ENCODE measurements at places on chromosomes 7 and 10.

DNA sequence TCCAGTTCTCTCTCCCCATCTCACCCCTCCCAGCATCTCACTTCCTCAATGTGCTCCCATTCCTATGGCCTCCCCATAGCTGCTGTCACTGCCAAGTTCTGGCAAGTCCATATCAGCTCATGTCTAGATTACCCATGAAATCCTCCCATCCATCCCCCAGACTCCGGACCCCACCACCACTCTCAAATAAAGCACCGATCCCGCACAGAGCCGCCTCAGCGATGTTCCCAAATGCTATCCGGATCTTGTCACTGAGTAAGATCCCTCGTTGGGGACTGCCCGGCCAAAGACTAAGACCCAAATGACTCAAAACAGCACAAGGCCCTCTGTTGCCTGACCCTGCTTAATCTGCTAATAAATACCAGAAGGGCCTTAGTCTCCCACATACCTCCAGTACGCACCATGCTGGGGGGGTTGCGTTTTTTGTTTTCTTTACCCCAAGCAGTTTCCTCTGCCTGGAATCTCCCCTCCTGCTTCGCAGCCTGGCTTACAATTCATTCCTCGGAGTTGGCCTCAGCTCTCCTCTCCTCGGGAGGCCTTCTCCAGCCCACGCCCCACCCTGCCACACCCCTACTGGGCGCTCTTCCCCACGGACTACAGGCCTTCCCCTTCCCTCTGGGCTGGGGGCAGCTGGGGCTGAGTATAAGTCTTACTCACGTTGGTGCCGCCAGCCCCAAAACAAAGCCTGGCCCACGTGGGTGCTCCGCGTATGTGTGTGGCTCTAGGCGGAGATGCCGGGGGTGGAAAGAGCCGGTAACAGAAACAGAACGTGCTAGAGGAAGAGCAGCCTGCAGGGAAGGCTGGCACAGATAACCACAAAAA, 1.8 kb upstream of the DUSP5 start:
- no peak for DNase-seq

GRCh38 chr10:98901441-98902110, 334.1 kb downstream of the HPSE2 start:
- DNase-seq = no peak

GRCh38 chr7:99312316-99313203, 13.1 kb upstream of the ARPC1A start:
- DNase-seq = peak; percentile 55

GRCh38 chr7:14761510-14762296, 140.8 kb downstream of the DGKB start:
- DNase-seq = no peak

- no peak for DNase-seq
Observed at GRCh38 chr7:107212725-107213124, 43.9 kb downstream of the HBP1 start.

GRCh38 chr7:115827305-115828045, 203.1 kb downstream of the TFEC start:
- DNase-seq = no peak

- DNase-seq = no peak
Observed at GRCh38 chr10:71863203-71863602, 12.2 kb upstream of the PSAP start.

GRCh38 chr10:30155401-30155800, 96.0 kb upstream of the JCAD start:
- DNase-seq = no peak

- DNase-seq = no peak
Observed at GRCh38 chr10:95355301-95355700, 64.5 kb upstream of the PDLIM1 start.

DNA sequence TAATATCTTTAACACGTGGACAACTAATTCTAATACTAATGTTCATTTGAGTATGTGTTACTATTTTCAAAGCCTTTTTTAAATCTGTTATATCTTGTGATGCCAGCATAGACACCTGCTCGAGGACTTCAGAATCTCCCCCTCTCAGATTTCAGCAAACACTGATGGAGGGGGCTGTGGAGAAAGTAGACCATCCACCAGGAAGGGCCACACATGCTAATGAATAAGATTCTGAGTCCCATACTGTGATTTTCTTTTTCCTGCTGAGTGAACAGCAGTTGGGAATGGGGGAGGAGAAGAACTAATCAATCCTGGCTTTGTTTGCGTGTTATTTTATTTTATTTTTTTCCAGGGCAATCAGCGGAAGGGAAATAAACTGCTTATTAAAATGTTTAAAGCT, 157.9 kb upstream of the CSTF2T start:
- DNase-seq = no peak

DNA sequence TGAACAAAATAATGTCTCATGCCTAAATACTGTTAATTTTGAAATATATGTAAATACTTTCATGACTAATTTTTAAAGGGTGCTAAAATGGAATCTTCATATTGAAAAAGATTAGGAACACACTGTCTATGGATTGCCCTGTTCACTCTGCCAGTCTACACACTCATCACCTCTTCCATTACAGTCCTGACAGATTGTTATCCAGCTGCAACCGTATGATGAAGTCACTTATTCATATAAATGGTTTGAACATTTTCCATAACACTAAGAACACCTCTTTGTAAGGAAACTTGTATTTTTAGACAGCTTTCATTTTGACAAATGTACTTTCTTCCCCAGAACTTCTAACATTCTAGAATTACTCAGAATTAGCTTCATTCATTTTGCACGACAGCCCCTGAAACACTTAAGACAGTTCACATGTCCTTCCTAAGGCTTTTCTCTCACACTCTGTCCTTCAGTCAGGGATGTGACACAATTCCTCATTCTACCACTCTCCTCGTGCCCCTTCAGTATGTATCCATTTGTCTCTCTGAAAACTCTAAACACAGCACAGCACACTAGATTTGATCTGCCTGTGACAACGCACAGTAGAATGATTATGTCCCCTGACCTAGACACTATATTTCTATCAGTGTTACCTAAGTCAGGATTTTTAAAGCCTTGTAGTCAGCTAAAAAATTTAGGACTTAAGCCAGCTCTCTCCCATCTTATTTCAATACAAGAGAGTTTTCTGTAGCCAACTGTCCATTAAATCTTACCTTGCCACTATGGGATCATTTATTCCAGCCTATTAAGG, 71.9 kb downstream of the ORC5 start:
- no peak for DNase-seq

DNA sequence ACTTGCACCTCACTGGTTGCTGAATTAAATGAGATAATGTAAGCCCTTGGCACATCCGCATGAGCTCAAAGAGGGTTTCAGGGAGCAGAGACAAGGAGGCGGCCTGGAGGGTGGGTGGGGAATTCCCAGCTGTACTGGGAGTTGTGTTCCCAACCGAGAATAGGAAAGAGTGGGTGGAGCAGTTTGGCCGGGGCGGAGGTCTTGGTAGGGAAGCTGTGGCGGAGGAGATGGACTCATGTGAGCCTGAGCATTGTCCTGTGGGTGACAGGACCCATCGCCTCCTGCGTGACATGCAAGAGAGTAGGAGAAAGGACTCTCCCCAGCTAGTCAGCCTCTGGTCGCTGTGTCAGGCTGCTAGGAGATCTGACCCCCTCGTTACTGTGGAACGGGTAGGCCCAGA, 41.0 kb upstream of the SAMD8 start:
- DNase-seq = no peak

GRCh38 chr10:88161756-88162155, 298.3 kb downstream of the PTEN start:
- no peak for DNase-seq

- peak; percentile 52 for DNase-seq
Observed at GRCh38 chr10:114499630-114500190, 95.4 kb upstream of the AFAP1L2 start.

GRCh38 chr10:35422228-35422627, 85.9 kb downstream of the CCNY start:
- DNase-seq = no peak

DNA sequence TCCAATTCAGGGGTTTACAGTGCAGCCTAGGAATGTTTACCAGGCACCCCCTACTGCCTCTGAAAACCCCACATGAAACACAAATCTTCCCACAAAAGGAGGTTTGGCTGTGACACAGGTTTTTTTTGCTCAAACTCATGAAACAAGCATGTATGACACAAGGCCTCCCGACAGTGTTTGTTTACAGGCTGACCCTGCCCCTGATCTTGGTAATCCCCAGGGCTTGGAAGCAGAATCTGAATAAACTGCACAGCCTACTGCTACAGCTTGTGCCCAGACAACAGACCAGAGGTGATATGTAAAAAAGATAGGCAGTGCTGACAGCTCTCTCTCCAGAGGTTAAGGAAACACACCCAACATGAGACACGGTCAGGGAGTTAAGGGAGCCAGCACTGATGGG, 184.2 kb downstream of the KMT2E start:
- DNase-seq = no peak

GRCh38 chr10:9342885-9343570, 1288.5 kb downstream of the GATA3 start:
- no peak for DNase-seq

DNA sequence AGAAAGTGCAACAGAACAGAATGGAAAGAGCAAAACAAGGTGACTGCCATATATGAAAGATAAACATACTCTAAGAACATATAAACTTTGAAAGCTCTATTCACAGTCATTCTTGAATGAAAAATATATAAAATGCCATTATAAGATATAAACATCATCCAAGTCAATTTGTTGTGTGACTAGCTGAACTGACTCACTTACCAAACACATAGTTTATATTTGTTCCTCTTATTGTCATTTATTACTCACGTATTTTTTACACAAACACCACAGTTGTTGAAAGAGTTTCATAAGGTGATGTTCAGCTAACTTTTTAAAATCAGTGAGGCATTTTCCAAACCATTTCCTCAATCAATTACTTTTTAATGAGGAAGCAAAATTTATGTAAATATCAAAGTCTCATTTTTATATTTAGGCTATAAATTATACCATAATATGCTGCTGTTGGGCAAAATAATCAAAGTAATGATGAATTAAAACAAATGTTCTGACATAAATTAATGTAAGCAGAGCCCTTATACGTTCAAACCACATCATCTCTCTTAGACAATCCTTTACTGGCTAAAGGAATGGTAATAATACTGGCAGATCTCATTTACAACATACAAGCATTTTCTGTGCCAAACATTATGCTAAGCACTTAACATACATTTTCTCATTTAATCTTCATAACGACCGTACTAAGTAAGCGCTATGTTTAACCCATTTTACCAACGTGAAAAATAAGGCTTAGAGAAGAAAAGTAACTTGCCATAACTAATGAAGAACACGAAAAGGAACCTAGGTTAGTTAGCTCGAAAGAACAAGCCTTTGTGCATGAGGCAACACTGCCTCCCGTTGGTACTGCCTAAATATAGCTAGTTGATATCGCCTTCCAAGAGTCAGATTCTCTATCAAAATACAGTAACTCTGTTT, 7.3 kb downstream of the LRRN3 start:
- DNase-seq = peak; percentile 8

- DNase-seq = no peak
Observed at GRCh38 chr10:79073784-79074432, 5.1 kb downstream of the ZMIZ1 start.

GRCh38 chr7:137454767-137455166, 111.2 kb upstream of the PTN start:
- no peak for DNase-seq

- DNase-seq = no peak
Observed at GRCh38 chr10:49080071-49080470, 35.3 kb downstream of the VSTM4 start.

- DNase-seq = no peak
Observed at GRCh38 chr7:95749044-95749443, 23.3 kb upstream of the DYNC1I1 start.

Data from activated T-helper 1 cell treated with anti-CD3 and anti-CD28 coated beads, Interleukin-2, amount 50 U/mL, for 16 hours (primary cell).